Stimulated activated CD4-positive, alpha-beta T cell treated with anti-CD3 and anti-CD28 coated beads, Interleukin-15, amount 100 ng/mL, for 48 hours (primary cell): ENCODE measurements at places on chromosomes 5 and 9.

DNA sequence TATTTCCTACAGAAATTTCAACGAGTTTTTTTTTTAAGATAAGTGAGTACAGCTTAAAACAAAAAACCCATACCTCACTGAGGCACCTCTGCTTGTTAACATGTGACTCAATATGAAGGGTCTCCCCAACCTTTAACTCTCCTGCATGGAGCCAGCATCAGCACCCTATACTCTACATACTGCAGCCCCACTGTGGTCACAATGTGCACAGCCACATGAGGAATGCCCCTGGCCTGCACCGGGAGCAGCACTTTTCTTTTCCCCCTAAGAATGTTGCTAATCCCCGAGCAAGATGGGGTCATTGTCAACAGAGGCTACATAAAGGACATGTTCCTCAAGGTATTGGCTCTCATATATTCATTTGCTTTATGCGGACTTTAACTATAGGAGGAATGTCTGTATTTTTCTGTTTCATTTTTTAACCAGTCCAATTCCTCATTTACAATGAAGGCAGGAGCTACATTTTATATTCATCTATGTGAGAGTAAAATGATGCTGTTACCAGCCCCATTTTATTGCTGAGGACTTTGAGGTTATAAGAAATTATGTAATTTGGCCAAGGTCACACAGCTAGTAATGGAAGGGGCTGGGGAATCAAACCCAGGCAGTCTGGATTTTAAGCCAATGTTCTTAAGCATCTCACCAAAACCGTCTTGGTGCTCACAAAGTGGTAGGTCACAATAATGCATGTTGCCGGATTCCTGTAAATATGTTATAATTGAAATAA, 93.0 kb downstream of the APBA1 start:
- DNase-seq, result no peak

DNA sequence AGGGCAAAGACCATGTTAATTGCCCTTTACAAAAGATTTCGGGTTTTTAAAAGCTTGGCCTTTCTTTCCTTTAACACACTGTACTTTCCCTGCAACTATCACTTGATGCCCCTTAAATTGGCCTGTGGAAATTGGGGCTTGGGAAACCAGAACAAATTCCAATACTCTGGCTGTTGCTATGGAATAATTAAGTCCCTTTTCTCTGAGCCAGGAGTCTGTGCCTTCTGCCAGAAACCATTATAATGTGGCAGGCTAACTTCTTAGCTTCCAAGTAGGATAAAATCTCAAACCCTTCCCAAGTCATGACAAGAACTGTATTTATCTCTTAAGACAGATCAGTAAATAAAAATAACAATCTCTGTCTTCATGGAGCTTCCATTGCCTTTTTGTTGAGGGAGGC, 1.1 kb upstream of the SPINK1 start:
- DNase-seq, result no peak

GRCh38 chr9:99807276-99807852, 14.3 kb upstream of the NR4A3 start:
- peak; percentile 44 for DNase-seq

- DNase-seq, result no peak
Observed at GRCh38 chr5:168438349-168438748, 47.9 kb upstream of the RARS1 start.

DNA sequence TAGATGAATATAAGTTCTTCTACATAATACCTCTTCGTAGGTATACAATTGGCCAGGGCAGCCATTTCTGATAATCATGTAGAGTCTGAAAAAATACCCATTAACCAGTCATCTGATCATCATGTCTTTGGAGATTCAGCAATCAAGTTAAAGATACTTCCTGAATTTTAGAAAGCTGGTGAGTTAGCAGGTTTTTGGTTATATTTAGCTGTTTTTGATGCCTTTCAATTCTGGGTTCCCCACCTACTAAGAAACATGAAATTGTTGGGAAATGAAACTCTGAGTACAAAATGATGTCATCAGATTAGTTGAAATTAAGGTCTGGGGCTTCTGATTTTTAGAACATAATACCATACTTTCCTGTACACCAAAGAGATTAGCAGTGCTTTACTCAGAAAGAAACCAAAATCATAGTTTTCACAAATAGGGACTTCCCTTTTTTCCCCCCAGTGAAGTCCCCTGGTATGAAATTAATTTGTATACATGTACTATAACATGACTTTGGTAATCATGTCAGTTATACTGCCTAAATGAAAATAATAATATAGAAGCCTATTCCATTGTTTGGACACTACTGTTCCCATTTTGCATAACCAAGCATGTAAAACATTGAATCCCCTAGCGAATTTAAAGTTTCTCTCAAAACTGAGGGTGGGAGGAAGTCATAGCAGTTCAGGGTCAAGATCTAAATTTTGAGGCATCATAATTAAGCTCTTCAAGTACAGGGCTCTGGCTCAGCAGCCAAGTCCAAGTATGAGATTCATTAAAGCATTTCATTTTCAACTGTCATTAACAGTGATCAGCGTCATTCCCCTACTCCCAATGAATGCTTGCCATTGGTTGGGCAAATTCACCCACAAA, 17.9 kb downstream of the PRLR start:
- DNase-seq, result no peak

- no peak for DNase-seq
Observed at GRCh38 chr5:132753135-132753987, 6.1 kb downstream of the CCNI2 start.

- no peak for DNase-seq
Observed at GRCh38 chr5:82560969-82561368, 282.8 kb upstream of the RPS23 start.

- DNase-seq, result no peak
Observed at GRCh38 chr5:404666-405241, 38.2 kb upstream of the EXOC3 start.

GRCh38 chr9:108113596-108113995, 624.0 kb upstream of the KLF4 start:
- no peak for DNase-seq

DNA sequence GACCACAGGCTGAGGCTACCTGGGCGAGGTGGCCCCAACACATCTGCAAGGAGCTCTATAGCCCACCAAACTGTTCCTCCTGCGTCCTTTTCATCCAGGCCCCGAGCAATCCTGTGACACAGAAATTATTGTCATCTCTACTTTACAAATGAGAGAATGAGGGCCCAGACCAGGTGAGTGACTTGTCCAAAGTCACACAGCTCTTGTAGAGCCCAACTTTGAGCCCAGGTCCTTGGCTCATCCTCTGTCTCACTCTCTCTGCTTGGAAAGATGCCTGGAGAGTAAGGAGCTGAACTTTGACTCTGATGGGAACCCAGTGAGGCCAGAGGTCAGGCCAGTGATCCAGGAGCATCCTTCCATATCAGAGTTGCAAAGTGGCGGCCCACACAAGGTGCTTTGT, 39.6 kb downstream of the STC2 start:
- no peak for DNase-seq

DNA sequence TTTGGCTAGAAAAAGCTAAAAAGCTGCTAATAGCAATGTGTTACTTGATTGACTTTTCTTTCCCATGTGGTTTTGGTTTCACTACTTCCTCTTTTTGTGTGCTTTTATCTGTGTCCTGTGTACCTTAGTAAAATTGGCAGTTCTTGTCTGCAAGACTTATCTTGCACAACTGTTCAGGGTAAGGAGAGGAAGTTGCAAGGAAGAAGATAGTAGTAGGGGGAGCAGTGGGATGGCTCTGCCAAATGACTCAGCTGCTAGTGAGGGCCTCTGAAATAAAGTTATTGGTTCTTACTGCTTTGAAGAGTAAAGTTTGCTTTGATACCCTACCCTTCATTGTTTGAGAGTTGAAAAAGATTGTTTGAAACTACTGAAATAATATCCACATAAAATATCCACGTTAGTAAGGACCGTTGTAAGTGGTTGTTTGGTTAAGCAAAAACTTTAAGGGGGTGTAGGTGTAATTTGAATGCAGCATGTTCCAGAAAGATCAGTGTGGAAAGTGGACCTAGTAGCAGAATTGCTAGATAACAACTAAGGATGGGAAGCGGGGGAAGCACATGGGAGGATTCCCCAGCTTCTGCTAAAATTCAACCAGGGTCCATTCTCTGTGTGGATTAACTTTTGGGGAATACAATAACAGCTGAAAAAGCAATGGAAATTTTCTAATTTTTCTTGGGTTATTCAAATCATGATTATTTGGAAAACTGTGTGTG, 123.5 kb downstream of the SCAMP1 start:
- no peak for DNase-seq

DNA sequence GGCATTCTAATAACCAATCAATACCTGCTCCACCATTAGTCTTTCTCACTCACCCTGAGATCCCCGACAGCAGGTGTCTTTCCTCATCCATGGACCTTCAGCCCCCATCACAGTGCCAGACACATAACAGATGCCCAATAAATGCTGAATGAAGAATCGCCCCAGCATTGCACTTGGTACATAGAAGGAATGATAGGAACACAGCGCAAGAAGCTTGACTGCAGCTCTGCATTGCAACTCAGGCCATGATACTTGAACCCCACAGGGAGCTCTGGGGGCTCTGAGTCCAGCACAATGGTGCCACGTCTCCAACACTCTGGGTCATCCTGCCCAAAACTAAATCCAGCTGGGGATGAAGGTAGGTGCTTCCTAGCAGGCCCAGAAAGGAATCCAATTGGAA, 355.0 kb upstream of the SLC30A5 start:
- DNase-seq, result no peak

- DNase-seq, result no peak
Observed at GRCh38 chr9:18756712-18757125, 276.3 kb downstream of the SAXO1 start.

DNA sequence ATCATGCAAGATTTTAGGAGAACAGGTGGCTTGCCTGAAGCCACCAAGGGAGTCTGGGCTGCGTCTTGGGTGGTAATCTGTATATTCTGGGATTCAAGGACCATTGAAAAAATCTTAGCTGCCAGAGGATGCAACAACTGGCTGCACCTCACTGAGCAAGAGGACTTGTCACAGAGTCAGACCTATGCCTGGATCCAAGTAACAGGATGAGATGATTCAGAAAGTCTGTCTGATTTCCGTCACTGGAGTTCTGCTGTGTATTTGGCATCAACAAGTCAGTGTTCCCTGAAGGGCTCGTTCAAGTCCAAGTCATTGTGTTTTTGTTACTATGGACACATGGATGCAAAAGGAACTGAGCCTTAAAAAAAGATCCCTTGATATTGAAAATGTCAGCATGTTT, 37.8 kb upstream of the CARTPT start:
- no peak for DNase-seq

GRCh38 chr5:100749771-100750284, 153.3 kb downstream of the ST8SIA4 start:
- no peak for DNase-seq

DNA sequence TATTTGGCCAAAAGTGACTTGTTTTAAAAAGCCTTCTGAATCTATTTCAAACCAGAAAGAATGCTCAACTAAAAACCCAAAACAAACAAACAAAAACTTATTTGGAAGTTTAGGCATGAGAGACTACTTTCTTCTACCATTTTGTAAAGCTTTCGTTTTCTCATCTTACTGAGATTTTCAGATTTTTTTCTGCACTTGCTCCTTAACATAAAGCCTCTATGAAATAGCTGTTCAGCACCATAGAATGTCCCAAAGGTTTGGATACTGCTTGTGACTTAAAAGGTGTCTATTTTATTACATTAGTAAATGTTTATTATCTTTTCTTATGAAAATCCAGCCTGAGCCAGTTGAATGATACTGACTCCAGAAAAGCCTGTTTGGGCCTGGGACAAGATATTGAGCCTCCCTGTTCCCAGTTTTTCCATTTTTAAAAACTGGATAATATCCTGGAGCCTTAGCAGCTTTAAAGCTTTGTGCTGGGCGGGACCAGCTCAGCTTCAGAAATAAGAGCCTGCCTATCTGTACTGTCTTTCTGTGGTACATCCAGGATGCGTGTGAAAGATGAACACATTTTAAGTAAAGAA, 292.6 kb downstream of the ZSWIM6 start:
- no peak for DNase-seq

- no peak for DNase-seq
Observed at GRCh38 chr9:127521919-127522304, 70.6 kb downstream of the LRSAM1 start.

DNA sequence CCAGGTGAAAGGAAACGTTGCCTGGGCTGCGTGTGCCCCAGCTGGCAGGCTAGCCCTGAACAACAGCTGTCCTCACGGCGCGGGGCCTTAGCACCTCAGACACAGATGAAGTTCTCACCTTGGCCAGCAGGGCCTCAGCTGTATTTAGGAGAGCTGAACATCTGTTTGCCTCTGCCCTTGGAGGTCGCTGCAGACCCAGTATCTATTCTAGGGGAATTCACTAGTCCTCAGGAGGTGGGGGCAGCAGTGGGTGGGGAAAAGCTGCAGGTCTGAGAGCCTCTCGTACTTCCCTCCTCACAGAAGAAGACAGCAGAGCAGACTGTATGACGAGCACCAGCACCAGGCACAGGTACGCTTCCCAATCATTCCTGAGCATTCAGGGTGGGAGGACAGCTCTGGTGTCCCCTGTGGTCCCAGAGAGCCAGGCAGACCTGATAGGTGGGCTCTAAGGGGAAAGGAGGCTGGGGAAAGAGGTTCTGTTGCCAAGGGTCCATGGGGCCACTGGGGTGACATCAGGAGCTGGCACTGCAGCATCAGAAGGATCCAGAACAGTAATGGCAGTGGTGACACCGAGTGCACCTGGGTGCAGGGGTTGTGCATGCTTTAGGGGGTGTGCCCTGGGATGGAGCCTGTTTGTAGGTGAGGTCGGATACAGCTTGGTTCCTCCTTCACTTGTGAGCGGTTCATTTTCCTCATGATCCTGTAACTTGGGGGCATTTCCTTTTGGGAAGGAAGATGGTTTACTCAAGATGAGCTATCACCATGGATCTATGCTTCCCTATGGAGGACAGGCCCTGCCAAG, 13.8 kb downstream of the CD74 start:
- no peak for DNase-seq
